T-helper 17 cell (primary cell): ENCODE measurements at places on chromosomes 12 and 14. TPM values are rescaled to one million over a fixed set of nuclear protein-coding genes. Genes with fewer than 3 reads are reported as not detected.

- H3K36me3 ChIP-seq, result no peaks in the 10 kb centered on the region
- no peak overlapping the region for H3K27ac ChIP-seq
- DNase-seq, result no peak
- H3K4me3 ChIP-seq, result no peak overlapping the region
- no peaks in the 10 kb centered on the region for H3K27me3 ChIP-seq
- peaks cover 52% of the 10 kb centered on the region for H3K4me1 ChIP-seq
Observed at GRCh38 chr12:104536841-104537240, 80.1 kb downstream of the CHST11 start.

The FMNL3 gene
- 19.7 TPM for total RNA-seq

GRCh38 chr12:125889742-125890141, 824.5 kb downstream of the AACS start:
- no peaks in the 10 kb centered on the region for H3K36me3 ChIP-seq
- H3K27me3 ChIP-seq, result no peaks in the 10 kb centered on the region
- no peak overlapping the region for H3K27ac ChIP-seq
- no peak for DNase-seq
- H3K4me3 ChIP-seq, result no peak overlapping the region

DNA sequence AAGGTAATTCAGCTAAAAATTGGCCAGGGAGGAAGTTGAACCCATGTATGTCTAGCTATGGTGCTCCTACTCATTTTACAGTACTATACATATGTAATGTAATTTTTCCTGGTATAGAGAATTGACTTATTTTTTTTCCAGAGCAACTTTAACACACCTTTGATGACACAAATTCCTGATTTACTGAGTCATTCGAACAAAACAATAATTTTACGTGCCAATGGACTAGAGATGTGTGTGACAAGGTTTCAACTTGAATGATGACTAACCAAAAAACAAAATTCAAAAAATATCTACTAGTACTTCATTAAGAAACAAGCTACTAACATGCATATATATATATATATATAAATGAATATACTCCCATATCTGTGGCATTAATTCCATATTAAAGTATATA, 180.5 kb downstream of the KITLG start:
- peak overlapping the region; percentile 30 for H3K27ac ChIP-seq
- H3K4me3 ChIP-seq, result no peak overlapping the region
- no peak for DNase-seq
- H3K27me3 ChIP-seq, result no peaks in the 10 kb centered on the region
- H3K36me3 ChIP-seq, result no peaks in the 10 kb centered on the region
